ENCODE measurements at places on chromosomes 12 and 14. TPM values are rescaled to one million over a fixed set of nuclear protein-coding genes. Genes with fewer than 3 reads are reported as not detected.

Gene RPGRIP1
- 6.0 TPM for total RNA-seq

GRCh38 chr12:102504280-102504679 lies 23.9 kb upstream of the IGF1 start:
- DNase-seq, result no peak

GRCh38 chr14:96584199-96584906 lies 82.2 kb downstream of the PAPOLA start:
- DNase-seq, result peak; percentile 32

- no peak for DNase-seq
Observed at GRCh38 chr12:30952015-30952414, 25.5 kb downstream of the TSPAN11 start.

DNA sequence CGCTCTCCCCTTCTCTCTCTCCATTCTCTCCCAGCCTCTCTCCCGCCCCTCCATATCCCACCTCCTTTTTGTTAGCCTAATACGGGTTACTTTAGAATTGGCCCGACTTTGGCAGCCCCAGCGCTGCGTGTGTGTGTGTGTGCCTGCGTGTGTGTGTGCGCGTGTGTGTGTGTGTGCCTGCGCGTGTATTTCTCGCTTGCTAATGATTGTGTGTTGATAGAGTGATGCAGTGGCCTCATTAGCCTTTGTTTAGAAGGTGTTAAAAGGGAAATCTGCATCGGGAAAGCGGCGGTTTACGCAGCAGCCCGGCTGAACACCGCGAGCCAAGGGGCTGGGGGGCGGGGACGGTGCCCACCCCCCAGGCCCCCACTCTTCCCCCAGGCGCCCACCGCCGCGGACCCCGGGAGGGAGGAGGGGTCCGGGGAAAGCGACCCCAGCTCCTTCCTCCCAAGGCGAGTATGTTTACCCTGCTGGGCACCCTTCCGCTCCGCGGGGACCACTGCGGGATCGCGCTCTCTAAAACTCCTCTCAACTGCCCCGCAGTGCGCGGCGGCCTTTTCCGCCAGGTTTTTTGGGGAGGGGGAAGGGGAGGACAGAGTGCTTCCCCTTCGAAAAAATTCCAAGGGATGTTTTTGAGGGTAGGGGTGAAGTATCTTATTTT lies 6.8 kb upstream of the LHX5 start:
- no peak for DNase-seq

Gene ARHGAP9
- total RNA-seq, result 2.1 TPM

DNA sequence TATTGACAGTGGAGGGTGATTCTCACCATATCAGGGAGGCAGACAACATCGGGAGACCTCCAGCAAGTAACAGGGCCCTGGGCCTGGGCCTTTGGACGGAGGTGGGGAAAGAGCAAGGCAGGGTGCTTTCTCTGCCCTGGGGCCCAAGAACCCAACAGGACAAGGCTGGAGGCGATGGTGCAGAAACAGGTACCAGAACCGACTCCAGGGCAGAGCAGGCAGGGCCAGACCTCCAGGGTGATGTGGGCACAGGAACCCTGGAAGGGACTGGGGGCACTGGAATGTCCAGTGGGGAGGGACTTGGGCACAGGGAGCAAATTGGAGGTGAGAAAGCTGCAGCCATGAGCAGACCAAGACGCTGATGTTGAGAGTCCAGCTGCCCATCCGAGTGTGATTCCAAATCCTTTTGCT lies 44.4 kb downstream of the PRMT8 start:
- no peak for DNase-seq

Gene ZNF219
- total RNA-seq, result 15.0 TPM

- peak; percentile 46 for DNase-seq
Observed at GRCh38 chr14:23321572-23322547, 603 bp downstream of the PABPN1 start.

GRCh38 chr14:106318700-106319099 lies 792.3 kb downstream of the TMEM121 start:
- no peak for DNase-seq

GRCh38 chr12:32400866-32401265 lies 1.5 kb downstream of the FGD4 start:
- no peak for DNase-seq

Gene SPIC
- not detected for total RNA-seq

DNA sequence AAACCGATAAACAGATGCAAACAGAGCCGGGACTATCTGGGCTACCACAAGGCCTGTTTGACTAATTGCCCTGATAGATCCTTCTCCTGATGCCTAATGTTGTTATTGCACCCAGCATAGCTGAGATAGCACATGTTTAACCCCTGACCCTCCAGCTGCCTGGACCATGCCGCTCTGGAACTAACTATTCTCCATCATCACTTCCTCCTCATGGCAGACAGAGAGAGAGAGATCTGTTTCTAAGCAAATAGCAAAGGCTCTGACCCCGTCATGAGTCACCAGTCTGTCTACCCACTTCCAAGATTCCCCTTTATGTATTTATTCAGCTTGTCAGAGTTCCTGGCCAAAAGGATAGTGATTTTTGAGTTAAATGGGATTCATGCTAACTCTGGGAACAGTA lies 58.2 kb upstream of the FLRT2 start:
- DNase-seq, result no peak

DNA sequence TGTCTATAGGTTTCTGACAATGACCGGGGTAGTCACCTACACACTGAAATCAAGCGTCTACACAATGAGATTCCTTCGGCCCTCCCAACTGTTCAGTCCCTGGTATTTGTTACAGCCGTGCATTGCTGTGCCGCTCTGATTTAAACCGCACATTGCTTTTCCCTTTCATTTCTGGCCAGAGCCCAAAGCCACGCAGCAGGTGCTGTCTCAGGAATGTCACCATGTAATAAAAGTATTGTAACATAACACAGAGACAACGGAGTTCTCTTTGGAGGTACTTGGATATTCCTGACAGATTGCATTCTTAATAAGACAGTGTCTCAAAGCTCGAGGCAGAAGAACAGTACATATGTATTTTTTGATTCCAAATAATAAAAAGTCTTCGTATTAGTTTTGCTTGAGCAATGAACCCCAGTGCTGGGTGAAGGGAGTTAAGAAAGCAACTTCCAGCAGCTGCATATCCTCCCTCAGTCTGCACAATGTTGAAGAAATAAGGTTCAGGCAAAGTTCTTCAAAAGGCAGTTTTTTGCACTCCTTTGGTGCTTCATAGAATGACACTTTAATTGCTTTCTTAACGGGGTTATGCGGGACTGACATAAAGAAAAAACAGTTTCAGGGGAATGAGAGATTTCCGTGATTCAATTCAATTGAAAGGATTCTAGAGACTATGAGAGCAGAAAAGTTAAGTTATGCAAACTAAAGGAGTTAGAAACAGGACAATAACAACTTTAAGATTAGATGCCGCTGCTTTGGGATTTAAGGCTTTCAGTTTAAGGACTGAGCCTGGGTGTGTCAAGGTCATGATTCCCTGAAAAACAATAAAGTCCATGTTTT lies 288.7 kb upstream of the FLRT2 start:
- no peak for DNase-seq

- no peak for DNase-seq
Observed at GRCh38 chr12:24864796-24865125, 84.1 kb downstream of the BCAT1 start.

GRCh38 chr12:23947395-23947794 lies 2.1 kb downstream of the SOX5 start:
- no peak for DNase-seq

DNA sequence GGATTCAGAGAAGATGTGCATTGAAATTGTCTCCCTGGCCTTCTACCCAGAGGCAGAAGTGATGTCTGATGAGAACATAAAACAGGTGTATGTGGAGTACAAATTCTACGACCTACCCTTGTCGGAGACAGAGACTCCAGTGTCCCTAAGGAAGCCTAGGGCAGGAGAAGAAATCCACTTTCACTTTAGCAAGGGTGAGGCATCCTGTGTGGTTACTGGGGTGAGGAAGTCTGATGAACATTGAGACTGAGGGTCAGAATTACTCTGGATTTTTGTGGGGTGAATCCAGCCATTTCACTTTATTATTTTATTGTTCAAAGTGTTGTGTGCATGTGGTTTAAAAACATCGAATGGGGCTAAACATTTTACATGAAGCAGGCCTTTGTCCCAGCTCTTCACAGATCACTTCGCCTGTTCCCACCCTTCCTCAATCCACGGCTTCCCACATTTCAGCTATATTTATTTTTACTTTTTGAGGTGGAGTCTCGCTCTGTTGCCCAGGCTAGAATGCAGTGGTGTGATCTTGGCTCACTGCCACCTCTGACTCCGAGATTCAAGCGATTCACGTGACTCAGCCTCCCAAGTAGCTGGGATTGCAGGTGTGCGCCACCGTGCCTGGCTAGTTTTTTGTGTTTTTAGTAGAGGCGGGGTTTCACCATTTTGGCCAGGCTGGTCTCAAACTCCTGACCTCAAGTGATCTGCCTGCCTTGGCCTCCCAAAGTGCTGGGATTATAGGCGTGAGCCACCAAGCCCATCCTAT lies 40.6 kb downstream of the SUPT16H start:
- DNase-seq, result no peak

GRCh38 chr14:90580377-90581335 lies 183.8 kb downstream of the CALM1 start:
- DNase-seq, result no peak

- no peak for DNase-seq
Observed at GRCh38 chr12:67754933-67755697, 106.6 kb downstream of the DYRK2 start.

Gene CBLN3
- total RNA-seq, result 0.91 TPM

Gene HSPB8
- 1.3 TPM for total RNA-seq

- peak; percentile 54 for DNase-seq
Observed at GRCh38 chr12:94795520-94795919, 145.2 kb upstream of the TMCC3 start.

Gene HHIPL1
- 4.3 TPM for total RNA-seq

Gene HELB
- total RNA-seq, result 10.6 TPM

DNA sequence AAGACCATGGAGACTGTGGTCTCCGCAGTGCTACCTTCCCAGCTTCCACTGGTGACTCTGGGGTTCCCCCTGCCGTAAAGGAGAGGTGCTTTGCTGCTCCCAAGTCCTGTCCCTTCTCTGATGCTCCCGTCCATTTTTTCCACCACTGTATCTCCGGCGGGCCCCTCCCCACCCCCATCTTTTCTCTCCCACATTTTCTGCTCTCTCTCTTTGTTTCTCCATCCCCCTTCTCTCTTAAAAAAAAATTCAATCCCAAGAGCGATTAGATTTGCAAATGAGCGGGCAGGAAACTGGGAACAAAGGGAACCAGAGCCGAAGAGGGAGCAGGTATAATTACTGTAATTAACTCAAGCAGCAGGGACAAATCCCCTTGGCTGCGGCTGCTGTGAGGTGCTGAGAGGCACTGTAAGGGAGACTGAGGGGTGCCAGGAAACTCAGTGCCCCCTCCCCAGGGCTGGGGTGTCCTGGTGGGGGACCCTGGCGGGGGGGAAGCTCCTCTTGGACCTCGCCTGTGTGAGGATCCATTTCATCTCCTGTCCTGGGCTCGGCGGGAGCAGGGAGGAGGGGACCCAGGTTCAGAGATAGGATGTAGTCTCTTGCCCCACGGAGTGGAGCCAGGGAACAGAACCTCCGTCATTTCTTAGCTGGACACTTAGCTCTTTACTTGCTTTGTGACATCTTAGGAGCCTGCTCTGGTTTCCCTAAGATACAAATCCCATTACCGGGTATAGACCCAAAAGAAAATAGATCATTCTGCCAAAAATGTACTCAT lies 140.4 kb upstream of the NRXN3 start:
- DNase-seq, result no peak

DNA sequence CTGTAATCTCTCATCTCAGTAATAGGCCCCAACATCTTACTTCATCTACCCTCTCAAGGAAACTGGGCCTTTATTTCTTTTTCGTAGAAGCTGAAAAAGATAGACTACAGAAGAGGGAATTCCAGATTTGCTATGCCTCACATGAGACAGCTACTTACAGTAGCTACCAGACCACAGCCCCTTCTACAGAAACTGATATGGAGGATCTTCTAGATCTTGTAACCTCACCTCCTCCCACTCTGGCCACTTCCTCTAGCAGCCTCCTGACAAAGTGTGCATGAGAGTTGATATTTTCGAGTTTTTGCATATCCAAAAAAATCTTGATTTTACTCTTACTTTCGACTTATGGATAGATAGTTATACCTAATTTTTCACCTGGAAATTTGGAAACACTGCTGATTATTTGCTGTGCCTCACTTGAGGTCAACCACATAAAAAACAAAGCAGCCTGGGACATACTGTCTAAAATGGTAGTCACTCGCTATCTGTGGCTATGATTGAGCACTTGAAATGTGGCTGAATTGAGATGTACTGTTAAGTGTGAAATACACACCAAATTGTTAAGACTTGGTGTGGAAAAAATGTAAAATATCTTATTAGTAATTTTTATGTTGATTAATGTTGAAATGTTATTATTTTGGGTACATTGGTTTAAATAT lies 86.3 kb upstream of the NID2 start:
- DNase-seq, result no peak

DNA sequence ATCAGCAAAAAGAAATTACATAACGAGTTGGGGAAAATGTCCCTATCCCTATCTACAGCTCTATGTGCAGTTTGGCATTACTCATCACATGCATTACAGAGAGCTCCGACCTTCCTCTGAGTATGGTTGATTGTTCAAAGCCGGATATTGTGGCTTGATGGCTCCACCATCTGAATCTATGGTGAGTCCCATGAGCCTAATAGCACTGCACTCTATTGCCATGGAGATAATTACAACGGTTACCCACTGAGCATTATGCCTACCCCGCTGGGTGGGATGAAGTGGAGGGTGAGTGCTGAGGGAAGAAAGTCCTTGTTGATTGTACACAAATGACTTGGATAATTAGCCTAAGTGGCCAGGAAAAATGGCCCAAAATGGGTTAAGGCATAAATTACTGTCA lies 800.5 kb downstream of the NRXN3 start:
- DNase-seq, result no peak

Gene EXD2
- total RNA-seq, result 35.8 TPM

Gene EML5
- 31.1 TPM for total RNA-seq

DNA sequence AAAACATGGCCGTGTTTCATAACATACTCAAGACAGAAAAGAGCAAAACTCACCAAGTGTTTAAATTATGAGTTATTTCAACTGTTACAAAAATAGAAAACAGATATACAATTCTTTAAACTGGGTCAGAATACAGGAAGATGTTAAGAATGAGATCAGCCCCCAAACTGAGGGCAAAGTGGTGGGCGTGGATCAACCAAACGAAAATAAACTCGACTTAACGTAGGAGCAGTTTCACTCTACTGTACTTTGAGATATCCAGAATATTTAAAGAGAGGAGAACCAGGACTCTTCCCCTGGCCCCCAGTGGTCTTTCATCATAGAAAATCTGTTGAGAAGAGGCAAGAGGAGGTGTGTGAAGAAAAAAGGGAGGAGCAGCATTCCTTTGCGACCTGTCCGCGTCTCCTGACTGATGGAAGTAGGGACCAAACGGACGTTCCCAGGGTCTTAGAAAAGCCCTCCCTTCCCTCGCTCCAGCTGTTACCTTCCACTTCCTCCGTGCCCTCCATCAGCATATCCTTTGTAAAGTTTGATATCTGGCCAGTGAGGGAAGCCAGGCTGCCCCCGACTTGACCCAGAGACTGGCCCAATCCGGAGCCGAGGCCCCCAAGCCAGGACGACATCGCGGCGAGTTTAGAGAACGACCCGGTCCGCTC lies 668 bp downstream of the TRIP11 start:
- peak; percentile 45 for DNase-seq

GRCh38 chr14:23121361-23121771 lies 2.3 kb upstream of the CEBPE start:
- no peak for DNase-seq
